Sciatic nerve (tissue), 2 donors: ENCODE measurements at places on chromosomes 7 and 10. TPM values are rescaled to one million over a fixed set of nuclear protein-coding genes. Genes with fewer than 3 reads are reported as not detected.
A peak's percentile ranks its signal among the peaks of the same experiment; 100 is the strongest.

The NUTM2A gene
- 0.89 TPM for total RNA-seq

The ADCYAP1R1 gene
- total RNA-seq, result 9.1 TPM

The SEMA3C gene
- total RNA-seq, result 143 TPM

DNA sequence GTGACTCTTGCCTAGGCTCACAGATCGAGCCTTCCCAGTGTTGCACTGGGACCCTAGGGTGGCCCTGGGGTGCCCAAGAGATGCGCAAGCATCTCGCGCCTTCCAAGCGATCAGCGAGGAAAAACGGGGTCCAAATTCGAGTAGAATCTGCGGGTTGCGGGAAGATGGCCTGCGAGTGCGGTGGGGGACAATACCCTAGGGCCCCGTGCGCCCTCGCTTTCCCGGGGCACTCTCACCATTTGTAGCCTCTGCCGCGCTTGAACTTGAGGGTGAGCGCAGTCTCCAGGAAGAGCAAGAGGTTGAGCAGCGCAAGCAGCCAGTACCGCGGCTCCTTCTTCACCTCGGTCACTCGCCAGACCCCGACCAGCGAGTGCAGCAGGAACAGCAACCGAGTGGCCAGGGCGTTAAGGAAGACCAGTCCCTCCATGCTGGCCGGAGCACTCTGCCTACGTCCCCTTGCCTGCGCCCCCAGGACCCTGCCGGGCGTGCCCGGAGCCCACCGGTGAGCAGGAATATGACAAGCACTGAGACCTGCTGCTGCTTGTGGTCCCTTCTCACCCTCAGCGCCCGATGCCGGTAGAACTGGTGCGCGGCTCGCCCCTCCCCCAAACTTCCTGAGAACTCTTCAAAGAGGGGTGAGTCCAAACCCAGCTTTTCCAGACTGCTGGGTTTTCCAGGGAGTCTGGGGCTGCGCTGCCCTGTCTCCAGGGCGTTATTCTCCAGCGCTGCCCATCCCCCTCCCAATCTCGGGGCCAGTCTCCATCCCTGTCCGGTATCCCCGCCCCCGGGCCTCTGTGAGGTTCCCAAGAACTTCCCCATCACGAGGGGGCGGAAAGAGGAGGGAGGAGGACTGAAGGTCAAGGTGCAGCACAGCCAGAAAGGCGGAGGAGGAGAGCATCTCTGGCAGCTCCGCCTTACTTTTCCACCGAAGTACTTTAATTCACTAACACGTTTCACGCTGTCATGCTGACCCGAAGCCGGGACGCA lies at the start of gene TMEM26:
TSS of gene TMEM26 (minus strand) at position 727 of the 987 bp plus-strand sequence. CDS start at position 427, 300 bp downstream.
- DNase-seq, result peak; percentile 78

GRCh38 chr10:83218205-83218604 lies 921.1 kb upstream of the GHITM start:
- no peak for DNase-seq

The AGAP4 gene
- 30.5 TPM for total RNA-seq

The SLC25A28 gene
- 53.9 TPM for total RNA-seq
